ENCODE measurements at places on chromosomes 2 and 18.

- no peaks in the 10 kb centered on the region for H3K4me1 ChIP-seq
- H3K27me3 ChIP-seq, result no peaks in the 10 kb centered on the region
- H3K27ac ChIP-seq, result no peak overlapping the region
- DNase-seq, result no peak
- no peaks in the 10 kb centered on the region for H3K36me3 ChIP-seq
- H3K4me3 ChIP-seq, result no peak overlapping the region
These were observed 152.6 kb upstream of the RND3 start for GRCh38 chr2:150640039-150640438.

DNA sequence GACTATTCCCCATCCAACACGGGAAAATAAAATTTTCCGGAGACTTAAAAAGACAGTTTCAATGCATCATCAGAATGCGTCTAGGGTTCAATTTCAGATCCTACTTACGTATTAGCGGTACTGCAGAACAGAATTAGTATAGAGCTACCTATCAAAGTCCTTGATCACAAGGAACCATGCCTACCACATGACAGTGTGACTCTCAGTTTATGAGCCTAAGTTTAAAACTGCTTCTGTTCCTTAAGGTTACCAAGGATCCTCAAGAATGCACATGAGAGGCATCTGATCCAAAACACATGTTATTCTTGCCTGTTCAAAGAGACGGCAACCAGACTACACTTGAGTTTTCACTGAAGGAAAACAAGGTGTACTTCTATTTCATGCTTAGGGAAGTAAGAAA, 369.7 kb downstream of the EPHA4 start:
- no peaks in the 10 kb centered on the region for H3K27me3 ChIP-seq
- no peak overlapping the region for H3K27ac ChIP-seq
- no peak for DNase-seq
- no peak overlapping the region for H3K4me3 ChIP-seq
- H3K4me1 ChIP-seq, result no peaks in the 10 kb centered on the region

- no peaks in the 10 kb centered on the region for H3K27me3 ChIP-seq
- DNase-seq, result no peak
- no peak overlapping the region for H3K4me3 ChIP-seq
- no peak overlapping the region for H3K27ac ChIP-seq
- H3K36me3 ChIP-seq, result peaks cover 2% of the 10 kb centered on the region
These were observed 9.0 kb upstream of the TMEM214 start for GRCh38 chr2:27023740-27024139.

GRCh38 chr18:22279741-22280452, 110.5 kb downstream of the GATA6 start:
- H3K36me3 ChIP-seq, result no peaks in the 10 kb centered on the region
- no peak overlapping the region for H3K27ac ChIP-seq

- no peak overlapping the region for H3K27ac ChIP-seq
- H3K27me3 ChIP-seq, result no peaks in the 10 kb centered on the region
- DNase-seq, result no peak
- H3K36me3 ChIP-seq, result peaks cover 27% of the 10 kb centered on the region
These were observed 67.2 kb downstream of the LCLAT1 start for GRCh38 chr2:30514134-30514847.

GRCh38 chr2:230723363-230723762, 10.7 kb downstream of the CAB39 start:
- H3K27me3 ChIP-seq, result no peaks in the 10 kb centered on the region
- peak; percentile 21 for DNase-seq
- peak overlapping the region; percentile 84 for H3K27ac ChIP-seq
- peaks cover 44% of the 10 kb centered on the region for H3K36me3 ChIP-seq

DNA sequence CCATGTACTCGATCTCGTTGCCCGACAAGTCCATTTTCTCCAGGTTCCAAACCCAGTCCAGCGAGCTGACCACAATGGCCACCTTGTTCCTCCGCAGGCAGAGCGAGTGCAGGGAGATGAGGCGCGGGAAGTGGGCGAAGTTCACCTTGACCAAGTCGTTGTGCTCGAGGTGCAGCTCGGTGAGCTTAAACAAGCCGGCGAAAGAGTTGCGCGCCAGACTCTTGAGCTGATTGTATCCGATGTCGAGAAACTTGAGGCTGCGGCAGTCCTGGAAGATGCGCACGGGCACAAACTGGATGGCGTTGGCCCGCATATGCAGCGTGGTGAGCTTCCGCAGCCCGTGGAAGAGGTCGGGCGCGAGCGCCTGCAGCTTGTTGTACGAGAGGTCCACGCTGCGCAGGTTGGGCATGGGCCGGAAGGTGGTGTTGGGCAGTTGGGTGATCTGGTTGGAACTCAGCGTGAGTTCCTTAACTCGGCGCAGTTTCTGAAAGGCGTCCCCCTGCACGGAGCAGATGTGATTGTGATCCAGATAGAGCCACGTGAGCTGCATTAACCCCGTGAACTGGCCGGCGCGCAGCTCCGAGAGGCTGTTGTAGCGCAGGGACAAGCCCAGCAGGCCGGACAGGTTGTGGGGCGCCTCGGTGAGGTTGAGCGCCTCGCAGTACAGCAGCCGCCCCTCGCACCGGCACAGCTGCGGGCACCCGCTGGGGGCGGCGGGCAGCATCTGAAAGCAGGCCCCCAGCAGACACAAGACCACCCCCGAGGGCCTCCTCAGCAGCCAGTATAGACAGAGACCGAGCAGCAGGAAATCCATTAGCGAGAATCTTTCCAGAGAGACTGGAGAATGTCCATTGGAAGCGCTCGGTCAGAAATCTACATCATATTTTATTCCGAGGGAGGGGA, 1.3 kb downstream of the LRRTM1 start:
- DNase-seq, result no peak
- H3K27ac ChIP-seq, result no peak overlapping the region
- H3K4me3 ChIP-seq, result no peak overlapping the region

DNA sequence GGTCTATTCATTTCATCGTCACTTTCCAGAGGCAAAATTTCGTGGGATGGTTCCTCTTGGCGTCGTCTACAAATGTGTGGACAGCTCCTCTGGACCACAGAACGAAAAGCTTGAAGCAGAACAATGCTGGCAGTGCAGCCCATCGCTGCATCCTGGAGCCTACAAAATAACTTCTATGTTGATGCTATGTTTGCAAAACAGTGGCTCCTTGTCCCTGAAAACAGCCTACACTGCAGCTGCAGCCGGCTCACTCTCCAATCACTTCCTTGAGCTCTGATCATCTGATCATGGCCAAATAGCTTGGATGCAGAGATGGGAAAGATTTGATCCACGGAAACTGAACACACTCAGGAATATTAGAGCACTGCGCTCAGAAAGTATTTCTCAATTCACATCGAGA, 60.0 kb downstream of the DOCK10 start:
- peaks cover 17% of the 10 kb centered on the region for H3K36me3 ChIP-seq
- no peak overlapping the region for H3K4me3 ChIP-seq
- DNase-seq, result no peak
- peak overlapping the region; percentile 74 for H3K27ac ChIP-seq
- H3K4me1 ChIP-seq, result peaks cover 73% of the 10 kb centered on the region

- DNase-seq, result no peak
- H3K4me1 ChIP-seq, result no peaks in the 10 kb centered on the region
- no peak overlapping the region for H3K27ac ChIP-seq
- peaks cover 4% of the 10 kb centered on the region for H3K36me3 ChIP-seq
These were observed 158.2 kb upstream of the CRIM1 start for GRCh38 chr2:36197181-36197971.

DNA sequence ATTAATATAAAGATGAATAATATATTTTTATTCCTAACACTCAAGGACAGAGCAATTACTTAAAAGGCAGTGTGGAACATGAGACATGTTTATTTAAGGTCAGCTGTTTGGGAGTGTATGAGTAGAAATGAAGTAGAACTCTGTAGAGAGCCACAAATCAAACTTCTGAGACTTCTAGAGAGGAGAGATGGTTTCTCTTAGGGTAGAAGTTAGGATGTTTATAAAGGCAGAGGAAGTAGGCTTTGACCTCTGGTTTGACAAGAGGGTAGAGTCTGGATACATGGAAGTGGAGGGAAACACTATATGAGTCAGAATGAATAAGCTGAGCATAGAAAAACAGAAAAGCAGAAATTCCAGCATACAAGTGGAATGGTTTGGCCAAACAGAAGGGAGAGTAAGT, 262.1 kb upstream of the KLHL14 start:
- H3K27me3 ChIP-seq, result no peaks in the 10 kb centered on the region
- no peaks in the 10 kb centered on the region for H3K36me3 ChIP-seq
- no peak overlapping the region for H3K27ac ChIP-seq
- no peak for DNase-seq

DNA sequence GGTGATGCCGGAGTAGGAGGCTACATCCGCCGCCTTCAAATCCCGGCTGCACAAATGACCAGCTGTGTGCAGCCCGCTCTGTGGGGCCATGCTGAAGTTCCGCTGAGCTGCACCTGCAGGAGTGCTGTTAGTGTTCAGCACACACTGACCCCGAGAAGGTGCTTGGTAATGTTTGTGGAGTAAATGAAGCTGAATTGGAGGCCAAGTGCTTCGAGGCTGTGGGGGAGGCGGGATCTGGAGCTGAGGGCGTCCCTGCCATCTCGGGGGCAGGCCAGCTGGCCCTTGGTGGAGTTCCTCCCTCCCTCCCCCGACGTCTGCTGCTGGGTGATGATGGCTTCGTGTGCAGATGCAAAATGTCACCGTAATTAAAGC, 23.2 kb downstream of the KCNF1 start:
- H3K27ac ChIP-seq, result no peak overlapping the region
- no peak for DNase-seq
- no peaks in the 10 kb centered on the region for H3K36me3 ChIP-seq

GRCh38 chr18:32335228-32335627, 135.5 kb downstream of the GAREM1 start:
- no peak for DNase-seq
- no peak overlapping the region for H3K27ac ChIP-seq
- H3K27me3 ChIP-seq, result no peaks in the 10 kb centered on the region

DNA sequence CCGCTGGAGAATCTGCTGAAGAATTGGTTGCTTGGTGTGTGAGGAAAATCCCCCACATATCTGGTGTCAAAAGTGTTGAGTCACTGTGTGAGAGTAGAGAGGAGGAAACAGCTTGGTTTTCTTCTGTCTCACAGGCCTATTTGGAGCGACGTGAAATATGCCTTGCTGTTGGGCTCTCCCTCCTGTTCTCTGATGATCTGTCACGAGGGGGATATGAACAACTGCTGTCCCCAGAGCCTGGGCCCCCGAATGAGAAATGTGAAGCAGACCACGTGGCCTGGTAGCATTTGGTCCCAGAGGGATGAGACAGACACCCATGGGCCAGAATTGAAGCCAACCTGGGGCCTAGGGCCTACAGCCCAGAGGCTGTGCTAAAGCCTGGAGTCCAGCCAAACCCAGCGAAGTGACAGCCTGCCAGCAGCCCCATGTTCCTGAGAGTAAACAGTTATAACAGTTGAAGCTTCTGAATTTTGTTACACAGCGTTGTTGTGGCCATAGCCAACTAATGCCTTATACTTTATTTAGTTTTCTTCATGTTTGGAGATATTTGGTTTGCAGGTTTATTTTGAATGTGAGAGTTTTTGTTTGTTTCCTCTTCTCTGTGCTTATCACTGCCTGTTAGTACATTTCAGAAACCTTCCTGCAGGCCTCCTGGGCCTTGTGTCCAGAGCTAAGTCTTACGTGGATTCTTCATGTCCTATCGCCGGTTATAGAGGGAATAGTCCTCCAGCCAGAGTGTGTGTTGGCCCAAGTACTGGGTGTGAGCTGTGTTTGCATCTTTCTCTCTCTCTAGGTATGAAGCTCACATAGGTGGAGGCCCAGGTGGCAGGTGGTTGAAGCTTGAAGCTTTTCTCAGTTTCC, 18.7 kb upstream of the COLEC12 start:
- H3K4me1 ChIP-seq, result peaks cover 7% of the 10 kb centered on the region
- peaks cover 1% of the 10 kb centered on the region for H3K36me3 ChIP-seq
- DNase-seq, result peak; percentile 3
- H3K4me3 ChIP-seq, result no peak overlapping the region
- peak overlapping the region; percentile 36 for H3K27ac ChIP-seq

DNA sequence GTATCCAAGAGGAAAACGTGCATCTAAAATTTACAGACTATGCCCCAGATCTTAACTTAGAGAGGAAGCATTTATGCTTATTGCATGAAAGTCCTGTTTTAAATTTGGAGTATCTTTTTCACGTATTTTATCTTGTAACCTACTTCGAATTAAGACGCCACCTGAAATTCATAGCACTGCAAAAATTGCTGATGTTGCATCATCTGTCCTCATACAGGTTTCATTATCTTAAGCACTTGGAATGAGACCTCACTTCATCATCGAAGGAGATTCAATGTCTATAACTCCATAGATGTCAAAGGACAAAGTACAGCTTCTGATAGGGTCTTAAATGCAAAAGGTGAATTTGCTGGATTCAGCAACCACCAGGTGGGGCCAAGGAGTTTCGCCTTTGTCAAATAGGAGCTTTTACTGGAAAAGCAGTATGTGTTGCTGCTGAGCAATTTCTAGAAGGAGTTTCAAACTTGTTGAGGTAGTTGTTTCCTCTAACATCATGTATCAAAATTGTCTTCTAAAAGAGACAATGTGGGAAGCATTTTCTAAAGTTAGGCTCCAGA, 106.4 kb upstream of the CCDC85A start:
- no peak overlapping the region for H3K27ac ChIP-seq
- H3K4me1 ChIP-seq, result no peaks in the 10 kb centered on the region
- peaks cover 2% of the 10 kb centered on the region for H3K27me3 ChIP-seq
- no peak overlapping the region for H3K4me3 ChIP-seq
- H3K36me3 ChIP-seq, result no peaks in the 10 kb centered on the region

DNA sequence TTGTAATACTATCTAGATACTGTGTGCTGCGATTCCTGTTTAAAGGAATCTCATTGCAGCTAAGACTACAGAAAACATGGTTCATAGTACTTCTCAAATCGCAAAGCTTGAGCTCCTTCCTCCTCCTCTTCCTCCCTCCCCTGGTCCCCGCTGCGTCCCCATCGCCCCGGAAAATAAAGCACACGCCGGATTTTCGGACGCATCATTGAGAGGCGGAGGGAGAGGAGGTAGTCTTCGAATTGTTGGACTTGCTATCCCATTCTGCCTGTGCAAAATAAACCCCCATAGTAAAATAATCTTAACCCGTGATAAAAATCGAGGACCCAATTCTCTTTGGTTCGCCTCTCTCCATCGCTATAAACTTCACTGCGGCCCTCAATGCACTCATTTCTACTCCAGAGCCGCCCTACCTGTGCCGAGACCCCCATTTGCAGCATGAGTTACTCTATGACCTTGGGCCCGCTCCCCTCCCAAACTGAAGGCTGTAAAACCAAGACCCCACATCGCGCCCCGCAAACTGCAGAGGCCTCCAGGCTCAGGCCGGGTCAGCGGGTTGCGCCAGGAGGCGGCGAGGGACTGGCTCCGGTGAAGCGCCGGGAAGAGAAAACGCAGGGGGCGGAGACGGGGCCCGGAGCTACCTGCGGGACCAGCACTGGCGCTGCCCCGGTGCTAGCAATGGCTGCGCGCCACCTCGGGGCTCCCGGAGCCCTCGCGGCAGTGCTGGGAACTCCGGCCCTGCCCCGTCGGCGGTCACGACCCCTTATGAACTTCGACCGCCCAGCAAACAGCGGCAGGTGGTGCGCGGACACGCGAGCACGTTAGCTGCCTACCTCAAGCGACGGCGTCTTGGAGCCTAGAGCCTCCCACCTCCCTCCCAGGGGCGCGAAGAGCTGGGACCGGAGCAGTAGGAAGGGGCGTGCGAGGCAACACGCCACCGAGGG, 649 bp downstream of the ESCO1 start:
- peaks cover 47% of the 10 kb centered on the region for H3K4me1 ChIP-seq
- peaks cover 2% of the 10 kb centered on the region for H3K27me3 ChIP-seq
- H3K4me3 ChIP-seq, result peak overlapping the region; percentile 95
- peak overlapping the region; percentile 93 for H3K27ac ChIP-seq
- peak; percentile 27 for DNase-seq

All from activated naive CD8-positive, alpha-beta T cell treated with anti-CD3 and anti-CD28 coated beads, Interleukin-2, amount 50 U/mL, for 24 hours (primary cell).